Colonic mucosa (tissue), 4 donors: ENCODE measurements at places on chromosomes 1 and 21.

- no peaks in the 10 kb centered on the region for H3K4me1 ChIP-seq
- H3K27me3 ChIP-seq: no peaks in the 10 kb centered on the region
- no peaks in the 10 kb centered on the region for H3K36me3 ChIP-seq
These were observed 35.4 kb downstream of the GPR161 start for GRCh38 chr1:168101336-168101735.

DNA sequence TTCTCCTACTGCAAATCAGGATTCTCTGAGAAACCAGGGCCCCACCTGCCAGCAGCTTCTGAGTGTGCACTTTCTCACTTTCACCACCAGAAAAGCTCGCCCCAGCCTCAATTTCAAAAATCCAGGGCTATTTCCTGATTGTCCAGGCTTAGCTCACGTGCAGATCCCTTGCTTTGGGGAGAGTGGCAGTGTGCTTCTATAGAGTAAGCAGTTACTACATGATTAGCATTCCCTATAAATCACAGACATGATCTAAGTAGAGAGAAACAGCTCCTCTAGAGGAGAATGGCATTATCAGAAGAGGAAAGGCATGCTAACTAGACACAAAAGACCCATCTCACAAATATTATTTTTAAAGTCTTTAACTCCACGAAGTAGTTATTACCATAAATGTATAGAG is 456.0 kb upstream of the PKN2 start:
- no peaks in the 10 kb centered on the region for H3K36me3 ChIP-seq
- H3K27me3 ChIP-seq: no peaks in the 10 kb centered on the region
- H3K4me1 ChIP-seq: no peaks in the 10 kb centered on the region
- DNase-seq: no peak

DNA sequence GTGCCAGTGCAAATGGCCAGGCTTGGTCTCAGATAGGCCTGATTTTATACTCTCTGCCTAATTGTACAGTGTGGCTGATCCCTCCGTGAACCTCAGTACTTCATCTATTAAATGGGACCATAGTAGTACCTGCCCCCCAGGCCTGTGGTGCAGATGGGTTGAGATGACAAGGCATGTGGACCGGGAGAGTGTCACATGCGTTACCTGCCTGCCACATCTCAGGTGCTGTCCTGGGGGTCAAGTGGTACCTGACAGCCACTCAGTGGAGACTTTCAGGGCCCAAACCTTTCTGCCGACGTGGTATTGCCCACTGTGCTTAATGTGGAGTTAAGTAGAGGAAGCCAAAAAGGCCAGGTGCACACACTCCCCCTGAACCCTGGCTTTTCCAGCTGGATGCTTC is 197.3 kb downstream of the FOXD2 start:
- H3K27me3 ChIP-seq: no peaks in the 10 kb centered on the region
- DNase-seq: no peak
- no peak overlapping the region for H3K4me3 ChIP-seq
- no peaks in the 10 kb centered on the region for H3K4me1 ChIP-seq
- H3K27ac ChIP-seq: no peak overlapping the region

- no peak overlapping the region for H3K4me3 ChIP-seq
- no peaks in the 10 kb centered on the region for H3K27me3 ChIP-seq
- DNase-seq: no peak
- no peaks in the 10 kb centered on the region for H3K4me1 ChIP-seq
- H3K36me3 ChIP-seq: no peaks in the 10 kb centered on the region
- H3K27ac ChIP-seq: peak overlapping the region; percentile 10
These were observed 9.5 kb downstream of the EYA3 start for GRCh38 chr1:28078680-28079626.

DNA sequence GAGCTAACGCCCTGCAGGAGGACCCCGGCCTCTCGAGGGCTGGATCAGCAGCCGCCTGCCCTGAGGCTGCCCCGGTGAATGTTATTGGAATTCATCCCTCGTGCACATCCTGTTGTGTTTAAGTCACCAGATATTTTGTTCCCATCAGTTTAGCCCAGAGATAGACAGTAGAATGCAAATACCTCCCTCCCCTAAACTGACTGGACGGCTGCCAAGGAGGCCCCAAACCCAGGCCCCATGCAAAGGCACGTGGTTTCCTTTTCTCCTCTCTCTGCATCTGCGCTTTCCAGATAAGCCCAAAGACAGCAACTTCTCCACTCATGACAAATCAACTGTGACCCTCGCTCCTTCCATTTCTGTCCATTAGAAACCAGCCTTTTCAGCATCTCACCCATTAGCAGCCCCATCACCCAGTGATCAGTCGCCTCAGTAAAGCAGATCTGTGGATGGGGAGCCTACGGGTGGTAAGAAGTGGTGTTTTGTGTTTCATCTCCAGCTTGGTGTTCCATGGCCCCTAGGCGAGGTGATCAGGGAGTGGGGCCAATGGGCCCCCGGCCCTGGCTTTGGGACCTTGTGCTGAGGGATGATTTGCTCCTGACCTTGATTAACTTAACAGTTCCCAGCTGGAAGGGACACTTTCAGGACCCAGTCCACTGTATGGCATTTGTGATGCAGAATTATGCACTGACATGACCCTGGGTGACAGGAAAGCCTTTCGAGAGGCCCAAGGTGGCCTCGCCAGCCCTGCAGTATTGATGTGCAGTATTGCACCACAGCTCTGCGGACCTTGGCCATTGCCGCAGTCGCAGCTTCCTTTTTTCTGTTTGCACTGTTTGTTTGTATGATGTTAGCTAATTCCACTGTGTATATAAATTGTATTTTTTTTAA is 5.2 kb downstream of the NPPA start:
- peaks cover 21% of the 10 kb centered on the region for H3K36me3 ChIP-seq
- no peak overlapping the region for H3K4me3 ChIP-seq
- H3K4me1 ChIP-seq: no peaks in the 10 kb centered on the region
- no peaks in the 10 kb centered on the region for H3K27me3 ChIP-seq
- no peak overlapping the region for H3K27ac ChIP-seq

GRCh38 chr1:245177071-245177900 is 22.5 kb downstream of the KIF26B start:
- no peak overlapping the region for H3K4me3 ChIP-seq
- no peaks in the 10 kb centered on the region for H3K27me3 ChIP-seq
- H3K27ac ChIP-seq: no peak overlapping the region
- H3K4me1 ChIP-seq: no peaks in the 10 kb centered on the region

GRCh38 chr21:37367703-37368540 is 1.3 kb downstream of the DYRK1A start:
- H3K4me1 ChIP-seq: peaks cover 14% of the 10 kb centered on the region
- H3K4me3 ChIP-seq: peak overlapping the region; percentile 78
- DNase-seq: peak; percentile 56
- H3K27ac ChIP-seq: peak overlapping the region; percentile 100
